ENCODE measurements at places on chromosomes 7 and 10. TPM values are rescaled to one million over a fixed set of nuclear protein-coding genes. Genes with fewer than 3 reads are reported as not detected.

Gene TFR2
- total RNA-seq = 0.27 TPM

Gene ANKIB1
- 53.3 TPM for total RNA-seq

Gene PRR15
- 2.1 TPM for total RNA-seq

Gene STEAP4
- total RNA-seq = 45.2 TPM

Gene FBXL13
- 4.5 TPM for total RNA-seq

Gene FXYD4
- not detected for total RNA-seq

Gene ARL4A
- total RNA-seq = 49.8 TPM

Gene ZPBP
- 1.5 TPM for total RNA-seq

Gene CLCN1
- total RNA-seq = not detected

Gene SAMD9L
- total RNA-seq = 8.1 TPM

Gene DLX5
- total RNA-seq = 0.54 TPM

Gene FAM237B
- not detected for total RNA-seq

Gene EZH2
- 1.1 TPM for total RNA-seq

Gene IKZF1
- total RNA-seq = 8.9 TPM

Gene FZD1
- 66.4 TPM for total RNA-seq

Gene PRSS37
- total RNA-seq = not detected

Gene PAPOLB
- total RNA-seq = 0.22 TPM

Gene SPACDR
- total RNA-seq = not detected

Gene HSPA12A
- total RNA-seq = 37.3 TPM

Gene HOXA7
- 0.54 TPM for total RNA-seq

Gene HOXA3
- total RNA-seq = 6.1 TPM

Gene AKR1C8
- total RNA-seq = not detected

Gene ZNF679
- total RNA-seq = not detected

Gene COL13A1
- 0.42 TPM for total RNA-seq

Gene MCM10
- 0.24 TPM for total RNA-seq

Gene SFTPA1
- total RNA-seq = not detected

Gene LDB3
- 2.2 TPM for total RNA-seq

Gene TDRD1
- not detected for total RNA-seq

Gene PAX4
- total RNA-seq = not detected

Gene TMEM130
- not detected for total RNA-seq

Gene CCDC172
- not detected for total RNA-seq

Gene PRLHR
- total RNA-seq = not detected

Gene HOXA4
- total RNA-seq = 2.1 TPM

Gene GATA3
- total RNA-seq = 1.1 TPM

All from thyroid gland (tissue), 4 donors.